ENCODE measurements at places on chromosomes 5 and 9.

GRCh38 chr9:99779277-99779676 lies 42.4 kb upstream of the NR4A3 start:
- DNase-seq, result no peak

DNA sequence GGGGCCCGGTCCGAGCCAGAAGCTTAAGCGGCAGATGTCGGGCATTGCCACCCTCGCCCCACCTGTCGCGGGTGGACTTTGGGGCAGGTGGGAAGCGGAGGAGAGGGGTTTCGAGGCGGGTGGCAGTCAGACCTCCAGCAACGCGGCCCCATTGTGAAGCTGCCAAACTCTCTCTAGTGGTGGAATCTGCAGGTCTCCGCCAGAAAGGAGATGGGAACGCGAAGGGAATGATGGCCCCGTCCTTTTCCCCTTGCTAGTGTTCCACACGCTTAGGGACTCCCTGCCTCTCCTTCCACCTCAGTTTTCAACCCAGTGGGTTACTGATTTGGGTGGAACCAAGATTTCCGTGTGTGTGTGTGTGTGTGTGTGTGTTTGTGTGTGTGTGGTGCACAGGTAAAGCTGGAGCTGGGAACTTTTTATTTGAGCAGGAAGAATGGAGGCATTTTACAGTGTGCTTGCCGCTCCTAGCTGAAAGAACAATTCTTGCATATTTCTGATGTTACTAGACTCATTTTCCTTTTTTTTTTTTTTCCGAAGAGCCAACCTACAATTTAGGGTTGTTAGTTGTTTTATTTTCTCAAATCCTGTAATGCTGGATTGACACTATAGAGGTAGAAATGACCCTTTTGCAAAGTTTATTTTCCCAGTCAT lies 1.3 kb downstream of the MACIR start:
- peak; percentile 47 for DNase-seq

DNA sequence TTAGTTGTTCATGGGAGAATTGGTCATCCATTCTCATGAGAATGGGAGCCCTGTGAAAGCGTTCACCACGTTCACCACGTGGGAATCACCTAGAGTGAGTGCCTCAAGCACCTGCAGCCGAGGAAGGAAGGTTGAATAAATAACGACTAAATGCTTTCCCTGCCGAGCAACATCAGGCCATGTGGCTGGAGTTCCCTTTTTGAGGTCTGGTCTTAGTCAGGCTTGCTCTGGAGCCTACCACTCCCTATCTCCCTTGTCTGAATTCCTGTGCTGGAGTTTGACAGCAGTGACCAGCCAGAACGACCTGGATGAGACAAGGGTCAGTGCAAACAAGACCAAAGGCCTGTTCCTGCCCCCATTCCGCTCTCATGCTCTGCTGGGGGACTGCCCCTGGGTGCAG lies 28.5 kb downstream of the KCNMB1 start:
- DNase-seq, result no peak

- no peak for DNase-seq
Observed at GRCh38 chr5:141529873-141530272, 41.0 kb downstream of the PCDHGC5 start.

DNA sequence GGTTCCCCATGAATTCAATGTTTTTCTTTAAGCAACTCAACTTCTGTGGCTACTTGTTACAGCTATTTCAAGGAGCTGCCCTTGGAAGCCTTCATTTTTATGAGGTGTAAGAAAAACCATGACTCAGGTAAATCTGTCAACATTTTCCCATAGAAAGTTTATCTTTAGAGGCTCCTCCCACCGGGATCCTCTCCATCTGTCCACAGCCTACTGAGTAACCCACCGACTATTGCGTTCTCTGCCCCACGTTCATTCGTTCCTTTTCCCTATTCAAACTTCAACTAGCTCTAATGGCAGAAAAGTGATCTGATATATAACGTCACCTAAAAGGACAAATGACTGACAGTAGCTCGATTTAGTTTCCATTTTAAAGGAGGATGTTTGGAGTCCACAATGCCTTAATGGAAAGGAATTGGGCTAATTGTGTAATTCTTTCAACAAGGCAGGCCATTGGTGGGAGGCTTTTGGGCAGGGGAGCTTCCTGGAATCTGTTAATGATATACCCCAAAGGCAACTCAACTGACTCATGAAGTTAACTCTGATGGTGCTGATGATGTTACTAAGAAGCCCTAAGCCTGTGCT lies 29.3 kb upstream of the NR3C1 start:
- peak; percentile 80 for DNase-seq

DNA sequence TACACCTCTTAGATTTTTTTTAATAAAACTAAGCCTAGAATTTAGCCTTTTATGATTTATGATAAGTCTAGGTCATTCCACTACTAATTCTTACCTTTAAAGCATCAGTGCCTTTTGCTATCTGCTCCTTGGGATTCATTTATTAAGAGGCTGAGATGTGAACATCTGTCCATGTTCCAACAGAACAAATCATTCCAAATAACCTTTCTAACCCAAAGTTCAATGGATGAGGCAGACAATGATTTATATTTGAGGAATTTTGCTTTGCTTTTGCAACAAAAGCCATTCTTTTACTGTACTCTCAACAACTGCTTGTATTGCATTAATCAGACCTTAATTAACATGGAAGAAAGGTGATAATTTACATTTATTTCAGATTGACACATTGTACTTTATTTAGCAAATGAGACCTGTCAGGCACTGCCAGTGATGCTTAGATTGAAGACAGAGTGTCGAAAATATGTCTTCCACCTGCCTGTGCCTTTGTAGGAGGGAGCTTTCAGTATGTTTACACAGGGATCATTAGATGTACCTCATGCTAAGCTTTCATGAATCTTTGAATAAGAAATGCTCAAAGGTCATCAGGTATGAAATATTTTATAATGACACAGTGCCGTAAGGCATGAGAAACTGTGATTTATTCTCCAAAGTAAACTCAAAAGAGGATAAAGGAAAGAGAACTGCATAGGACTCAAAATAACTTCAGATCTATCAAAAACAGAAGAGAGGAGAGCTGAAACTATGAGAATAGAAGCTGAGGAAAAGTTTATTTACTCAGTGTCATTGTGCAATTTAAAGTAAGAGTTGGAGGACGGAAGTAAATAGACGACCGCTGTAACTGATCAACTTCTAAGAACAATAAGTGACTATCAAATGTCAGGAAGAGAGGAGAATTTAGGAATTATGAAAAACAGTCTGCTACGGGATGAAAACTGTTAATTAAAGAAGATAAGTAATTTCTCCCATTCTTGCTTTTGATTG lies 36.7 kb upstream of the IZUMO3 start:
- no peak for DNase-seq

DNA sequence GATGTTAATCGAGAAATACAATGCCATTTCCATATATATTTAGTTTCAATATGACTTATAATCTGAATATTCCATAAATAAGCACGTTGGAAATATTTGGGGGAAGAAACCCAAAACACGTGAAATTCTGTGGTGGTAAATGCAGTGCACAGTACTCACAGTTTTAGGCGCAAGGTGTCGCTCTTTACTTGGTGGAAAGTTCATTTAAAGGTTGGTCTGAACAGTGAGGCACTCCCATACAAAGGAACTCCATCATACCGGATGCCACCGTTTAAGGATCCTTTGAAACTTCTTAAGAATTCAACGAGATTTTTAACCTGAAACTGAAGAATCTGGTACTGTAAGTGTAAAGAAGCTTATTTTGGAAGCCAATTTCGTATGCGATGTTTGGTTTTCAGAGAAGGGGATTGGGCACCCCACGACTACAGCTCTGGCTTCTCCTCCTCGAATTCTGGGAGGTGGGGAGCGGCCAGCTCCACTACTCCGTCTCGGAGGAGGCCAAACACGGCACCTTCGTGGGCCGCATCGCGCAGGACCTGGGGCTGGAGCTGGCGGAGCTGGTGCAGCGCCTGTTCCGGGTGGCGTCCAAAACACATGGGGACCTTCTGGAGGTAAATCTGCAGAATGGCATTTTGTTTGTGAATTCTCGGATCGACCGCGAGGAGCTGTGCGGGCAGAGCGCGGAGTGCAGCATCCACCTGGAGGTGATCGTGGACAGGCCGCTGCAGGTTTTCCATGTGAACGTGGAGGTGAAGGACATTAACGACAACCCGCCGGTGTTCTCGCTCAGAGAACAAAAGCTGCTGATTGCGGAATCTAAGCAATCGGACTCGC lies at the start of gene PCDHA11:
Gene PCDHA11, plus strand, starts transcription at position 237 of the 834 bp plus-strand sequence. Its CDS starts 147 bp downstream, at position 384.
- peak; percentile 42 for DNase-seq

GRCh38 chr9:81819155-81819554 lies 109.1 kb upstream of the SPATA31D4 start:
- no peak for DNase-seq
